NCI-H2081 treated with DMSO at 0.1 percent for 48 hours (cell line): ENCODE measurements at places on chromosomes 1 and 21.

GRCh38 chr1:191350938-191351337, 807.3 kb upstream of the RGS18 start:
- no peak for DNase-seq

DNA sequence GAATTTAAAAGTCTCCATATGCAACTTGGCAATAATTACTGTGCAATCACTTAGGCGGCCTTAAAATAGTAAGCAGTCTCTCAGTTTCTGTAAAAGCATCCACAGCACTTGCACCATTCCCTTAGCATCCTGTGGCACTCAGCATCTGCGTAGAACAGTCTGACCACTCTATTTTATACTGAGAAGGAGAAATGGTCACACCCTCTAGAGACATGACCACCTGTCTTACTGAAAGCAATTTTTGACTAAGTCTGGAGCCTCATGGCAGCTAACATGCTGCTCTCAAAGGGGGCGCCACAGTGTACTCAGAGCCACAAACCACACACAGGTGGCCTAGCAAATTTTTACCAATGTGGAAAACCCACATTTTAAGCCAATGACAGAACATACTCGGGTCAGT, 62.0 kb downstream of the KCNK1 start:
- DNase-seq, result no peak

DNA sequence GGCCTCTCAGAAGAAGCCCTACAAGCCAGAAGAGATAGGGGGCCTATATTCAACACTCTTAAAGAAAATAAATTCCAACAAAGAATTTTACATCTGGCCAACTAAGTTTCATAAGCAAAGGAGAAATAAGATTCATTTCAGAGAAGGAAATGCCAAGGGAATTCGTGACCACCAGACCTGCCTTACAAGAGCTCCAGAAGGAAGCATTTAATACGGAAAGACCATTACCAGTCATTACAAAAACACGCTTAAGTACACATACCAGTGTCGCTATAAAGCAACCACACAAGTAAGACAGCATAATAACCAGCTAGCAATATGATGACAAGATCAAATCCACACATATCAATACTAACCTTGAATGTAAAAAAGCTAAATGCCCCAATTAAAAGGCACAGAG, 704.9 kb upstream of the CHRM3 start:
- no peak for DNase-seq

DNA sequence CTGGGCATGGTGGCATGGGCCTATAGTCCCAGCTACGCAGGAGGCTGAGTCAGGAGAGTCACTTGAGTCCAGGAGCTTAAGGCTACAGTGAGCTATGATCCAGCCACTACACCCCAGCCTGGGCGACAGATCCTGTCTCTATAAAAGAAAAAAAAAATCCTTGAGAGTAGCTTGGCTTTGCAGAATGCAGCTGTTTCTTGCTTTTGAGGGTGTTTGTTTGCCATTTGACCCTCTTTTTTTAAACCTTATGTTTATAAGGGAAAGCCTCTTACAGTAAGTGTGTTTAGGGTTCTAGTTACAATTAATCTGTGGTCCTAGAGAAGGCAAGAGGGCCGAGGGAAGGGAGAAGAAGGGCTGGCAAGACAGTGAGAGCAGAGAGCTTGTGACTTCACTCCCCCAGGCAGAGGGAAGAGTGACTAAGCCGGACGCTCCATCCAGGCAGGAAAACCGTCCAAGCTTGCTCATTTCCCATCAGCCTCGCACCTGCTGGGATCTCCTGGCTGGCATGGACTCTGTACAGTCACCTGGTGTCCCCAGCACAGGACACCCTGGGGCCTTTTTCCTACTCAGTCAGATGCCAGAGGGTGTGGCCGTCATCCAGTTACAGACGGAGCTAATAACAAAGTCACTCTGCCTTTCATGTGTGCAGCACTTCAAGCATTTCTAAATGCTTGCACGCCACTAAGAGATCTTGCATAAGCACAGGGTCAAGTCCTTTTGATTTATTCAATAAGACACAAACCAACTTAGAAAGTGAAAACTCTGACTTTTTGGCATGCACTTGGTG, 55.5 kb upstream of the PSEN2 start:
- peak; percentile 86 for DNase-seq

- DNase-seq, result peak; percentile 18
Observed at GRCh38 chr1:227317523-227318015, 723 bp downstream of the CDC42BPA start.

DNA sequence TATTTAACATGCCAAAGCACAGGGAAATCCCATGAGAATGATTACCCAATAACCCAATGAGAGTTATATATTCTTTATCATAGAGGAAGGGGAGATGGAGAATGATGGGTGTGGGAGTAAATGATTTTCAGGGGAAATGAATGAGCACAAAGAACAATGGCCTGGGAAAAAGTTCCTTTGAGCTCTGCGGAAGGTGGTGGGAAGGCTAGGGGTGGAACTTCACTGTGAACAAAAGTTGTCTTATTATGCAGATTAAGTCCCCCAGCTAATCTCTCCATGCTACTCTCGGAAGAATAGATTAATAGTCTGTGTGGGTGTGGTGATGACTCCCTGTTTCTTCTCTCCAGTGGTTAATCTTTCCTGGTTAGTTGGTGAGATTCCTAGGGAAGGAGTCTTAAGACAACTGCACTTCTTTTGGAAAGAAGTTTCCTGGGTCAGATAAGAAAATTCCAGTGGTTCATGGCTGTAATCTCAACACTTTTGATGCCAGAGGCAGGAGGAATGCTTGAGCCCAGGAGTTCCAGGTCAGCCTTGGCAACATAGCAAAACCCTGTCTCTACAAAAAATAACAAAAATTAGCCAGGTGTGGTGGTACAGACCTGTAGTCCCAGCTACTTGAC, 71.6 kb downstream of the DNTTIP2 start:
- DNase-seq, result no peak

GRCh38 chr1:12618965-12619791, 1.2 kb upstream of the DHRS3 start:
- DNase-seq, result no peak

GRCh38 chr1:67680486-67680885, 4.5 kb upstream of the GADD45A start:
- DNase-seq, result no peak

- no peak for DNase-seq
Observed at GRCh38 chr1:77534456-77534855, 148.0 kb downstream of the ZZZ3 start.

DNA sequence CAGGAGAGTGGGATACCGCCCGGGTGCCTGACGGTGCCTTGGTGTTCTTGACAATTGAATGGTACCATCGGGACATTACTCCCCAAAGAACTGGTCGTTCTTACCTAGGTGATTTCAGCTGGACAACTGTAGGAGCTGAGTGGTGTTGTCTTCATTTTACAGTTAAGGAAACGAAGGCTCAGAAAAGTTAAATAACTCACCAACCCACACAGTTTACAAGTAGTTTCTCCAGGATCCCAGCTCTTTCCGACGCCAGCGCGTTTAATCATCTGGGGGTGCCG, 1.6 kb downstream of the PIK3CD start:
- DNase-seq, result no peak
